ENCODE measurements at places on chromosomes 3 and 15.

- DNase-seq = no peak
Measured at GRCh38 chr3:141065258-141065657, 14.1 kb downstream of the SPSB4 start.

- DNase-seq = no peak
Measured at GRCh38 chr3:97720417-97720816, 44.1 kb upstream of the ARL6 start.

DNA sequence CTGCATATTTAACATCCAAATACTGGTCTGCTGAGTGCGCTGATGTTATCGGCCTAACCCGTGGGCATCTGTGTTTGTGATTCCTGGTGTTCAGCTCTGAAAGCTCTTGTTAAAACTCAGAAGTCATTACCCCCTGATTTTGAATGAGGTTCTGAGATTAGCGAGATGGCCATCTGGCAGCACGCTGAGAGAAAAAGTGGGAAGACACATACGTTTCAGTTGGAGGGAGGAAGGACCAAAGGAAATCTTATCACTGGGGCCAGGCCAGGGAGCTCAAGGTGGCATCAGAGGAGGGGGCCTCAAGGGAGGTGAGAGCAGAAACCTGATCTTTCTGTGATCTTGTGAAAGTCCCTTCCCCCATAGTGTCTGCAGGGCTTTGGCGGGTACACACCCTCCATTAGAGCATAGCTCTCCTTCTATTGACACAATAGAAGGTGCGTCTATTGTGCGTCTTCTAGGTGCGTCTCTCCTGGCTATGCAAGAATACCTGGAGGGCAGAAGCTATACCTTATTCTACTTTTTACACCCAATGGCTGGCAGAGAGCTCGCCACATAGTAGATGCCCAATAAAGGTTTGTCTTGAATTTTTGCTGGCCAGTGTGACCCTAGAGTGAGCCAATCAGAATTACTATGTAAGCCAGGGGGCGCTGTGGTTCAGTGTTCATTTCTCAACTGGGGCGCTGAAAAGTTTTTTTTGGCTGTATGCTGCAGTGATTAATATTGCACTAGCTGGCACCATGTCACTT is 182.4 kb downstream of the SHQ1 start:
- no peak for DNase-seq

GRCh38 chr3:9778143-9779074 is 8.7 kb upstream of the CAMK1 start:
- DNase-seq = no peak

DNA sequence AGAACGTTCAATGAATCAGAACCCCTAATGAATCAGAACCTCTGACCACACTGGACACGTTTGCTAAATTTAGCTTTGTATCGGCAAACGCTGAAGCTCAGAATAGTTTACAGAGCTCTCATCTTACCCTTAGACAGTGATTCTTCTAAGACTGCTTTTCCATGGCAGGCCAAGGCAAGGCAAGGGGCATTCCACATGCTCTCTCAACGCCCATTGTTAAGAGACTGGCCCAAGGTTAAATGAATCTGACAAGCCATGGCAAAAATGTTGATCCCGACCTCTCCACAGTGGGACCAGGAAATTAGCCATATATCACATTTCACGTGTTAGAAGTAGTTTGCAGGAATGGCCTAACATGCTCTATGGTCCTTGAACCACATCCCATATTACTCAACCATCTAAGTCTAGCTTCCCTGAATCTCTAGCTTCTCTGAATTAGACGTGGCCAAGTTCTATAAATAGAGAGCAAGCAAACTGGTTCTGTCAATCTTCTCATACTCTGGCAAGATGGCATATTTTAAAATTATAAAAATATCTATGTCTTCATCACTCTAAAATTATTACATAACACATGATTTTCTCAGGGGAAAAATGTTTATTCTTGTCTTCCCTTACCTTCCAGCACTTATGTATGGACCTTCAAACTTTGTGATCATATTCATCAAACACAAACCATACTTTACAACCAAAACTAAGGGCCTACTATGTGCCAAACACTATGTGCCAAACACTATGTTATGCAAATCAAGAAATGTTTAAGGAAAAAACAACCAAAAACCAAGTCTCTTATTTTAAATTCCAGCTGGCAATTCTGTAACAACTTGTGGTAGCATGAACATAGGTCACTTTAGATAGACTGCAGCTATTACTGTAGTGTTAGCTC is 54.3 kb downstream of the AAGAB start:
- DNase-seq = no peak

DNA sequence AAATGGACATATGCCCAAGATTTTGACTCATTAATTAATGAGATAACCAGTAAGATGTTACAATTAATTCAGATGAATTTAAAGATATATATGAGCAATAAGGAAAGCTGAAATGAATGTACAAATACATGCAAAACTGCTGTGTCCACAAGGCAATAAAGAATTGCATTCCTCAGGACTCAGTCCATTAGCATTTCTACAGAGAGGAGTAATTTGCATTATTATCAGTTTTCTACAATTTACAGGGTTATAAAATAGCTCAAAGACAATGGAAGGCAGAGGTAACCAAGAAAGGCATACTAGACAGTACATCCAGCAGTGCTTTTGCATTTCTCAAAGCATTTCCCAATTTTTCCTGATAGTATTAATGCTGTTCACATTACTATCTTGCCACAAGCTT is 377.1 kb upstream of the GOLIM4 start:
- no peak for DNase-seq

GRCh38 chr3:99875581-99875928 is 57.9 kb downstream of the CMSS1 start:
- DNase-seq = no peak
